NCI-H2081 (cell line): ENCODE measurements at places on chromosomes 7 and 10.

GRCh38 chr7:42115795-42116194 lies 121.2 kb downstream of the GLI3 start:
- no peak for DNase-seq

GRCh38 chr7:64485623-64486022 lies 77.2 kb downstream of the ZNF680 start:
- DNase-seq, result no peak

- no peak for DNase-seq
Observed at GRCh38 chr7:36570528-36571189, 153.6 kb downstream of the AOAH start.

DNA sequence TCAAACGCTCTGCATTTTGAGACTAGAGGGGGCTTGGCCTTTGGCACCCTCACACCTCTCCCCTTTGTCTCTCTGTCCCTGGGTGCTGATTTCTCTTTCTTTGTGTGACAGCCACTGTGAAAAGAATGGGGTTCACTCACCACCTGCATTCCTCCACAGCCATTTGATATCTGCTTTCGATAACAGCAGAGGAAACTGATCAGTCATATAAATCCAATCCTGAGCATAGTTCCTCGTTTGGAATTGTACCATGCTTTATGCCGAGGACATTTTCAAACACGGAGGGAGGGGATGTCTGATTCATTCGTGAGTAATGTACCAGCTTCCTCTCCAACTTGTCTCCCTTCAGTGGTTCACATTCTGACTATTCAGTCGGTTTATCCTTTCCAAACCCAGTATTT lies 15.8 kb downstream of the MET start:
- no peak for DNase-seq

GRCh38 chr7:107918948-107919347 lies 28.0 kb downstream of the DLD start:
- DNase-seq, result no peak

- no peak for DNase-seq
Observed at GRCh38 chr10:113982769-113983168, 60.9 kb upstream of the ADRB1 start.

GRCh38 chr7:154929006-154929726 lies 73.8 kb downstream of the PAXIP1 start:
- DNase-seq, result no peak

GRCh38 chr10:11106621-11107374 lies 89.1 kb downstream of the CELF2 start:
- DNase-seq, result peak; percentile 4

DNA sequence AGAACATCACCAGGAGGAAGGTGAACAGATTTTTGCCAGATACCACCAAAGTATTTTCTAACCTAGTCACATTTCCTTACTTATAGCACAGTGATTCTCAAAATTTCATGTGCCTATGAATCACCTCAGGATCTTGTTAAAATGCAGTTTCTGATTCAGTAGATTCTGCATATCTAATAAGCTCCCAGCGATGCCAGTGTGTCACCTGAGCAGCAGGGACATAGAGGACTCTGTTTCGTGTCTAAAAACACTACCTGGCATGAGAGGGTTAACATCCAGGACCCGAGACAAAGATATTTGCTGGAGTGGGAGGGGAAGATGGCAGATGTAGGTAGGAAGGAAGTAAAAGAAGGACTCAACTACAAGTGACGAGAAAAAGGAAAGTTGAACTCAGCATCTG lies 252.1 kb upstream of the KMT2E start:
- no peak for DNase-seq

- DNase-seq, result no peak
Observed at GRCh38 chr10:78596556-78596955, 472.2 kb upstream of the ZMIZ1 start.

DNA sequence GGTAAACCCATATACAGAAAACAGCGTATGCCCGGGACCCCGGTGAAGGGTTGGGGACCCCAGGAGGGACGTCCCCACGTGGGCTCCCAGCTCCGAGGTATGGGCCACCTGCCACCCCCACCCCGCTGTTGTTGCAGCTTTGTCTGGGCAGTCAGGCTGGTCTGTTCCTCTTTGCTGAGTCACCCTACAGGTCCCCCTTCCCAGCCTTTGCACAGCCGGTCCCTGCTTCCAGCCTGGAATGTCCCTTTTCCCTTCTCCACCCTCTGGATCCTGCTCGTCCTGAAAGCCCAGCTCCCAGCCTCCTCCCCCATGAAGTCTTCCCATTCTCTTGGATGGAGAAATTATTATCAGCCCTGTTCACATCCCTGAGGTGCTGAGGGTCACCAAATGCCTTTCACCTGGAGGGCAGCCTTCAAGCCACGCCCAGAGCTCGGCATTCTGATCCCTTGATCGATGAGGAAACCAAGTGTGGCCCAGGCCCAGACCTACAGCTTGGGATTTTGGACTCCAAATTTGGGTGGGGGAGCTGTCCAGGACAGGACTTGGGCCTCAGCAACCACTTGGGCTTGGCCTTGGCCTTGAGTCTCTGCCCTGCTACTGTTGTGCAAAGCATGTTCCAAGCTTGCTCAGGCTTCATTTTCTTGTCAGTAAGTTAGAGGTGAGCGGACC lies 2.6 kb downstream of the CLDN4 start:
- no peak for DNase-seq

DNA sequence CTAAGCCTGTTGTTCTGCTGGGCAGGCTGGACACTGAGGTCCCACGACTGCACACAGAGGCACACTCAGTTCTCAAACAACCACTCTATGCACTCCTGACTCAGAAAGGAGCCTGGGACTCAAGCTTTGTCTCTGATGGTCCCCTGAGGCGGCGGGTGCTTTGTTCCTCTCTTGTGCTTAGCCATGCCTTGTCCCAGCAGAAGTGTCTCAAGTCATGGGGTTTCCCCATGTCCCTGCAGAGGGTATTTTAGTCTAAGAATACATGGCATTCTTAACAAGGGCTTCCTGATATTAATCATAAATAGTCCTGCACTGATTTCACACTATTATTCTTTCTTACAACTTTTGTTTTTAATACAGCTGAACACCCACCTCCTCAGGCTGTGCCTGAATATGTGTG lies 72.5 kb downstream of the CXCL12 start:
- no peak for DNase-seq

DNA sequence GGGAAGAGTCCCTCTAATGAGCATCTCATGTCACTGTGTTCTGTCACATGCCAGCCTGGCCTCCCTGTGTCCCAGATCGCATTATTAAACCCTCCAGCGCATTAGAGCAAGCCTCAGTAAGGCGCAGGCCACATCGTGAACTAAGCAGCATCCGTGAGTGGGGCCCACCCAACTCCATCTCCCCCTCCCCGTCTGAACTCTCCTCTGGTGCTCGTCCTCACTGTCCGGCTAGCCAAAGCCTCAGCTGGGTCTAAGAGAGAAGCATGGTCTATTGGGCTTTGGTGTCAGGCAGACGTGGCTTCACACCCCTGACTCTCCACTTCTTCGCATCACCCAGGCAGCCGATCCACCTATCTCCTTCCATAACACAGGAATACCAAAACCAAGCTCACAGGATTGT lies 164.7 kb upstream of the LANCL2 start:
- DNase-seq, result no peak

- no peak for DNase-seq
Observed at GRCh38 chr10:132611986-132612385, 74.4 kb downstream of the INPP5A start.

DNA sequence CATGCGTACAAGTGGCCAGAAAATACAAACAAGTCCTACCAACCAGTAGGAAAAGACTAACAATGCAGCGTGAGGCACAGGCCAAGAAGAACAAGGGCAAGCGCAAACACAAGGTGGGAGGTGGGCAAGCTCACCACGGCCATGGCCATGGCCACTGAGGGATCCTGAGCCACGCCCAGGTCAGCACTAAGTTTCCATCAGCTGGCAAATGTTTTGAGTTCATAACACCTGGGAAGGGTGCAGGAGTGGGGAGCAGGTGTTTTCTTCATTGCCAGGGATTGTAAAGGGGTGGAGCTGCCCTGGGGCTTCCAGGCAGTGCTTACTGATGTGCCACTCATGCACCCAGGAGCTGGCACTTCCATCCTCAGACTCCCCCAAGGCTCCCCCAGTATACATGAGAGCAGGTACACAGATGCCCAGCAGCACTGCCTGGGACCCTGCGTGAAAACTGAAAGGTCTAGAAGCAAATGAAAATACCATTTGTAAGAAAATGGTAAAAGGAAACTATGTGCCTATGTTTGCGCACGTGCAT lies 139.2 kb upstream of the RET start:
- no peak for DNase-seq

GRCh38 chr10:3081383-3081981 lies 14.1 kb downstream of the PFKP start:
- DNase-seq, result no peak

DNA sequence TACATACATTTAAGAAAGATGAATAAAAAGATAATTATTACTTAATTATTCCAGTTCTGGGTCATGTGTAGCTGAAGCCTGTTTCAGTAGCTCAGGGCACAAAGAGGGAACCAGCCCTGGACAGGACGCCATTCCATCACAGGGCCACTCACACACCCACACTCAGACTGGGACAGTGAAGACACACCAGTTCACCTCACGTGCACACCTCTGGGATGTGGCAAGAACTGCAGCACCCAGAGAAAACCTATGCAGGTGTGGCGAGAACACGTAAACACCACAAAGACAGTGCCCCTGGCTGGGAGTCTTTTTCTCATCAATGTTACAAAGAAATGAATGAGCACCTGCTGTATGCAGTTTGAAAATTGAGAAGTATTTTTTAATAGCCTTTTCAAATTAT lies 1.6 kb upstream of the IDI1 start:
- peak; percentile 8 for DNase-seq

DNA sequence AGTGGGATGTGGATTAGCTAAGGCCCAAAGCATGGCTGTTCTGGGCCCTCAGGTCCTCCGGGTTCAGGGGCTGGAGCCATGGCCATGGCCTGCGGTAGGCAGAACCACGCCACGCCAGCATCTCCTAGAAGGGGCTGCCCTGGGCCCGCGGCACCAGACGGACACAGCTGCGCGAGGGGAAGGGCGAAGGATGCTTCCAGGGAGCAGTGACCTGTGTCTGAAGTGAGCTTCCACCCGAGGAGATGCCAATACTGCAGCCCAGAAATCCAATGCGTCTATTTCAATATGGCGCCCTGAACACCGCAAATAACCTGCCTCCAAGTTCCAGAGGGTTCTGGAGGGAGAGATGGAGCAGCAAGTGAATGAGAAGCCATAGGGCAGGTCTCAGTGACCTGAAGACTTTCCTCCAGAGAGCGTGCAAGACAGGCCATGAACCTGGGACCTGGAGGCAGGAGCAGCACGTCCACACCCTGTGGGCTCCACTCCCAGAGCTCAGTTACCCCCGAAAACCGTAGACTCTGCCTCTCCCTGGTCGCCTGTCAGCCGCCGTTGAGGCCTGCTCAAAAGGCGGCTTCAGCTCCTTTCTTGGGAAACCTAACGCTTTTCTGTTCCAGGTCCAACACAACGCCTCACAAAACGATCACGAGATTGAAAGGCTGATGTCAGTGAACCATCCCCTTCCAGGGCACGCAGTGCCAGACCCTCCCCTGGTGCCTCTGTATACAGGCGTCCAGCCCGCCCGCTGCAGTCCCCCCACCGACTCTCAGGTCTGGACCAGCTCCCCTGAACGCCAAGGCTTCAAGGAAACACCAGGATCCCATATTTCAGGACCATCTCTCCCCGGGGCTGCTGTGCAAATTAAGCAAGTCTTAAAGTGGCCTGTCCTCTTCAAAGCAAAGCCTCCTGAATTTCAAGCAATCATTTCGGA lies 37.4 kb downstream of the AMZ1 start:
- no peak for DNase-seq

DNA sequence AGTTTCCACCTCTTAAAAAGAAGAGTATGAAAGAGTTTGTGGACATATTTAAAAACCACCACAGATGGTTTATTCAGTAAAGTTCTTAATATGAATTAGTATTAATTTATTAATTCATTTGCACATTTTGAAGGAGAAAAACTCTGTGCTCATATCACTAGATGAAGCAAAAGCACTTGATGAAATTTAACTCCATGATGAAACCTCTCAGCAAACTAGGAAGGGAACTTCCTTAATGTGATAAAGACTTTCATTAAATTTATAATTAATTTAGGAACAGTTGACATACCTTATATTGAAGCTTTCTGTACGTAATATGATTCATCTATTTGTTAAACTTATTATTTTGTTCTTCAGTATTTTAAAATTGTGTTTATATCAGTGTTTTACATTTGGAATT lies 99.4 kb downstream of the MMRN2 start:
- DNase-seq, result no peak

- no peak for DNase-seq
Observed at GRCh38 chr7:23604296-23604640, 7.1 kb downstream of the CCDC126 start.

- no peak for DNase-seq
Observed at GRCh38 chr10:115861455-115861854, 411.6 kb downstream of the GFRA1 start.

- no peak for DNase-seq
Observed at GRCh38 chr7:106127984-106128780, 16.1 kb upstream of the SYPL1 start.

DNA sequence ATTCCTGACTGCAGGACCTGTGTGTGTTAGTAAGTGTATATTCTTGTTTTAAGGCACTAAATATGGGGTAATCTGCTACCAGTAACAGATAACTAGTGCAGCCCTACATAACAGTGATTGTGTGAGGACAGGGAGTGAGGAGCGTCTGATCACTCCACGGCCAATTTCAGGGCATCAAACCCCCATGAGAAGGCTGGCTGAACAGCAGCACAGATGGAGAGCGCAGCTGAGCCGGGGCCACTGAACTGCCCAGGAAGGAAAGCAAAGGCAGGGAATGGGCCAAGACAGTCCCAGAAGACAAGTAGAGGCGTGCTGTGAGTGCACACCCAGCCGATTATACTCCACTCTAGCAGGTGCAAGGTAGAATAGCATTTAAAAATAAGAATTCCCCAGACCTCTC lies 157.1 kb upstream of the CHST15 start:
- no peak for DNase-seq

DNA sequence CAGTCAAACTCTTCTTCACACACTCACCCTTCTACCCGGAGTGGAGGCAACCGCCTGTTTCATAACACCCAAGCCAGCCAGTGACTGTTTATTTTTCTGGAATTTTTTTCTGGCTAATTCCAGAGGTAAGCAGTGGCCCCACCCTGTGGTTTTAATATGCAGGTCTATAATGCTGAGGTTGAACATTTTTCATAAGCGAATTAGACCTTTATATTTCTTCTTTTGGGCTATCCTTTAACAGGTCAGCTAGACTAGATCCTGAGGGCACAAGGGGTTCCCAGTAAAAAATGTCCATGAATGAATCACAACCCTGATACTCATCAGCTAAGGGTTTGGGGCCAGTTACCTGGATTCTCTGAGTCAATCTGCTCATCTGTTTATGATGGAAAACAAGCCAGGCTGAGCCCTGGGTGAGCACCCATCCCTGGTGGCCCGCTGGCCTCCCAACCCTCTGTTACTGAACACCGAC lies 76.2 kb downstream of the GRB10 start:
- no peak for DNase-seq
